ENCODE measurements at places on chromosomes 5 and 9. TPM values are rescaled to one million over a fixed set of nuclear protein-coding genes. Genes with fewer than 3 reads are reported as not detected.

AK8 gene
- 5.5 TPM for total RNA-seq

MFAP3 gene
- 37.9 TPM for total RNA-seq

SLC4A9 gene
- total RNA-seq = not detected

SARDH gene
- total RNA-seq = 6.8 TPM

SHOC1 gene
- total RNA-seq = not detected

LHX6 gene
- total RNA-seq = 10.0 TPM

ENTPD8 gene
- total RNA-seq = 3.5 TPM

GGTA1 gene
- not detected for total RNA-seq

TMEM232 gene
- total RNA-seq = 6.9 TPM

C9orf153 gene
- total RNA-seq = not detected

CCNI2 gene
- total RNA-seq = 1.4 TPM

CDX1 gene
- total RNA-seq = 5.0 TPM

TMEM174 gene
- total RNA-seq = not detected

MYMK gene
- not detected for total RNA-seq

GRCh38 chr9:23372703-23373102 lies 453.3 kb downstream of the ELAVL2 start:
- no peak for DNase-seq

DNA sequence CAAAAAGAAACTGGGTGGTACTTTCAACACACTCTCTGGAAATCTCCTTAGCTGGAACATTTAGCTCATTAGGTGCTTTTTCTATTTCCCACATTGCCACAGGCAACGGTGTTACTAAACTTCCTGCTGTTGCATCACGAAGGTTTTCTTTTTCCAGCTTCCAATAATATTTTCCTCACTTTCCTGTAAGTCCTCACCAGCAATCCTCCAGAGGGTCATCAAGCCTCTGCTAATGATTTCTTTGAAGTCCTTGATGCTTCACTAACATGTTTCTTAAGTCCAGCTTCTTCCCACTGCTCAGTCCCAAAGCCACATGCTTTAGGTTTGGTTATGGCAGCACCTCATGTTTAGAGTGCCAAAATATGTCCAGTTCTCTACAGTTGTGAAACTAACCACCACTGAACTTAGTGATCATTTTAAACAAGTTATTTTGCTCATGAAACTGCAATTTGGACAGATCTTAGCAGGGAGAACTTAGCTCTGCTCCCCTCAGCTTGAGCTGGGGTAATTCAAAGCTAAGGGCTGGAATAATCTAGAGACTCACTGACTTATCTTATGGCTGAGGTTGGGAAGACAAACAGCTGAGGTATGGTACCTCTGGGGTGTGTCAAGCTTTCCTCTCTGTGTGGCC lies 39.9 kb upstream of the RETREG1 start:
- DNase-seq = no peak

DNA sequence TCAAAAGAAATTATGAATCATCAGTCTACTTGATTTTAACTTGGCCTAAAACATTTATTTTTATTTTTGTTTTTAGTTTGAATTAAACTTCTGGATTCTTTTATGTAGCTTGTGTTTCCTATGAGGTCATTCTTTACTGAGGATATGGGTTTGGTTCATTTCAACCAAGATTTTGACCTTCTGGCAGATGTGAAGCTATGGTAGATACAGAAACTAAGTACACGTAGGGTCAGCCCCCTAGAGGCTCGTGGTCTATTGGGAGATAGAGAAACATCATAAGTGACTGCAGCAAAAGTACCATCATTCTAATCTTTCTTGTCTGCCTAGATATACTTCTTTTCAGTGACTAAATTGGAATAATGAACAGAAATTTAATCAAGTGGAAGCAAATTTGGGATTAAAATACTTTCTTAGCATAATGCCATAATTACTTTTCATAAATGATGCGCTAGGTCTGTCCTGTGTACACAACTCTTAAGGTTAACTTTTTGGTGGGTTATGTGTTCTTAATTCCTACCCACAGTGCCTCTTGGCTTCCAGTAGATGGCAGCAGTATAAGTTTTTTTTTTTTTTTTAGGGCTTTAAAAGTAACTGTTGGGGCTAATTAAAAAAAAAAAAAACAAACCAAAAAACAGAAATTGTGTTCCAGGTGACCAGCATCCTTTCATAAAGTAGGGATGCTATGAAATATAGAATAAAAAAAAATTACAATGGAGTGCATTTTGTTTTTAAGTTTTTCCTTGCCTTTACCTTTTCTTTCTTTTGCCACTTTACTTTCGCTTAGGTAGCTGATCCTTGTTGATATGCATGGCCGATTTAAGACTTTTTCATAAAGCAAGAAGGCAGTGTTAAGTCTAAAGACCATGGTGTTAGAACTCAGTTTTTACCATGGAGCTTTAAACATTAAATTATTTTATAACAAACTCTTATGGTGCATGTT lies 49.9 kb downstream of the LRRTM2 start:
- no peak for DNase-seq

DNA sequence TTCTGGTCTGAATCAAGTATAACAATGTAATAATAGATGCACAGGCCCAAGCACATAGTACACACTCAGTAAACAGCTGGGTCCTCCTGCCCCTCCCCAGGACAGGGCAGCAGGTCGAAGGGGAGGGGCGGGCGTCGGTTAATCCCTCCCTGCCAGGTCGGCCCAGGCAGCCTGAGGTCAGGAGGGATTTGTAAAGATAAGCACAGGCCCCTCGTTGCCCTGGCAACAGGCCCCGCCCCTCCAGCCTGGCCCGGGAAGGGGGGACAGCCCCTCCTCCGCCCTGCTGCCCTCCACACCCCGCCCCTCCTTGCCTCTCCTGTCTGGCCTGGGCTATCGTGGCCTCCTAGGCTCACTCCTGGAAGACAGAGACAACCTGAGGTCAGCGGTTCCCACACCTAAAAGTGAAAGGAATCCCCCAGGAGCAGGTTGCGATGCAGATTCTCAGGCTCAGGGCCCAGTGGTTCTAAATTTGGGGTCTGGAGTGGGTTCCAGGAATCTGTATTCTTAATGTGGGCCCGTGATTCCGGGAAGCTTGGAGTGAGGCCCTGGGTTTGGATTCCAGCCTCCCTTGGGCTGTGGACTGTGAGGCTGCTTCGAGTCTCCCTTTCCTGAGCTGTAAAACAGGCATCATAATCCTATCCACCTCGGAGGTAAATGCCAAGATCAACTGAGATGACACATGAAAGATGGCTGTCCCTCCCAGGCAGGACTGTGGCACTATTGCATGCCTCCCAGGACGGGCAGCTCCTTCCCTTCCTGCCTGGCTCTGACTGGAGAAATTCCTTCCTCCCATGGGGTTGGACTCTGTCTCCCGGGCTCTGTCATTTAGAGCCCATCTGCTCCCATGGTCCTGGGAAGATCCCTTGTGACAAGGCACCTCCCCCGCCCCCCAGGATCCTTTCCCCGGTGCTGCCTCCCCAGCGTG lies 4.4 kb downstream of the CRB2 start:
- DNase-seq = peak; percentile 93

DNA sequence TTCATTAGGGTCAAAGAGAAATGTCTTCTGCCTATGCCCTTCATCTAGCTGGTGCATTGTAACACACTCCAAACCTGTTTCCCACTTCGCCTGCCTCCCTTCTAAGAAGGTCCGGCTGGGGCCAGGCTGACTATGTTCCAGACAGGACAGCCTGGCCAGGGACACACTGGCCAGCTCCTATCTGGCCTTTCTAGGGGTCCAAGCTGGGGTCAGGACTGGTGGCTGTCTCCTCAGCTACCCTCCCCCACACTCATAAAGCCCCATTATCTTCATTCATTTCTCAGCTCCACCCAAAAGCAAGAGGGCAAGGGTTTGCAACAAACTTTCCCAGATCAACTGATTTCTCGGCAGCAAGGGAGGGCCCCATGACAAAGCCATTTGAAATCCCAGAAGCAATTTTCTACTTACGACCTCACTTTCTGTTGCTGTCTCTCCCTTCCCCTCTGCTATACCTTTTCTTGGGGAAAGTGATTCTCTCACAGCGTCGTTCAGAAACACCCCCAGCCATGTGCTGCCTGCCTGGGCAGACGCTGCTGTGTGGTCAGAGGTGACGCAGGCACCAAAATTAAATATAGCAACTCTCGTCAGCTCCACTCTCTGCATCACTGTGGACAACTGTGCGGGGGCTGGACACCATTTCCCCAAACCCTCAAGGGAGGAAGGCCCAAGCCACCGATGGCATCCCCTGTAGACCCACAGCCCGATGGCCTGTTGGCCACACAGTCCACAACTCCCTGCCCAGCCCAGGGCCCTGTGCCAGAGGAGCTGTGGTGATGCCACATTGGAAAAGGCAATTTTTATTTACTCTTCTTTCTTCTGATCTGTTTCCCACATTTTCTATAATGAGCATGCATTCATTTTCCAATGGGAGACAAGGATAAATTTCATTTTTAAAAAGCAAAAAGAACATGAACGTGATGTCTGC lies 6.1 kb downstream of the IL13 start:
- DNase-seq = no peak

DNA sequence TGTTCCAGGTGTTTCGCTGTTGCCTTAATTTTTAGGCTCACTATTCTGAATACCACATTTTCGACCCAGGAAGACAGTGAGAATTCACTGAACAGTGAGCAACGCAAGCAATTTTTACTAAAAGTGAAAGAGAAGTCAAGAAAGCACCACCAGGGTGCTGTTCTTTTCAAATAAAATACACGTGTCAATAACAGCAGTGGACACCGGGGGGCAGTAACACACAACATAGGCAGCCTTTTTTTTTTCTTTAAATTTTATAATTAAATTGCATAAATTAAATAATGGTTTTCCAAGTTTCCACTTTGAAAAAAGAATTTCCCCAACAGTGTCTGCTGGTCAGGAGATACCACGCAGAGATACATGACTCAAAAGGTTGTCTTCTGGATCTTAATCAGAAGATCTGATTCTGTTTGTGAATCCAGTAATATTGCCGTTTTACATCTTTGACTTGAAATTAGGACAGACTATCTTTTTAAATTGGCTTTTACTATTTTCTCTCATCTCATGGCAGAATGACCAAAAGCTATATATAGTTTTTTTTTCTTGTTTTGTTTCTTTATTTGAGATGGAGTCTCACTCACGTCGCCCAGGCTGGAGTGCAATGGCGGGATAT lies 47.1 kb upstream of the SH3GL2 start:
- DNase-seq = no peak

GRCh38 chr9:133553973-133554713 lies 19.6 kb downstream of the ADAMTSL2 start:
- DNase-seq = no peak

- DNase-seq = no peak
Observed at GRCh38 chr9:32161720-32162119, 222.7 kb upstream of the ACO1 start.

- no peak for DNase-seq
Observed at GRCh38 chr9:107178293-107178692, 104.8 kb upstream of the RAD23B start.

- no peak for DNase-seq
Observed at GRCh38 chr5:156475182-156476157, 148.5 kb downstream of the SGCD start.

- DNase-seq = no peak
Observed at GRCh38 chr9:8468045-8468637, 668.6 kb upstream of the DMAC1 start.

- DNase-seq = no peak
Observed at GRCh38 chr5:66821688-66822429, 225.7 kb downstream of the MAST4 start.

- DNase-seq = no peak
Observed at GRCh38 chr9:120091206-120091605, 488.8 kb downstream of the CDK5RAP2 start.

GRCh38 chr5:62288118-62288517 lies 17.9 kb upstream of the KIF2A start:
- no peak for DNase-seq

- DNase-seq = no peak
Observed at GRCh38 chr9:81664638-81665222, 24.6 kb downstream of the TLE1 start.

GRCh38 chr9:16571127-16571802 lies 299.2 kb downstream of the BNC2 start:
- no peak for DNase-seq

DNA sequence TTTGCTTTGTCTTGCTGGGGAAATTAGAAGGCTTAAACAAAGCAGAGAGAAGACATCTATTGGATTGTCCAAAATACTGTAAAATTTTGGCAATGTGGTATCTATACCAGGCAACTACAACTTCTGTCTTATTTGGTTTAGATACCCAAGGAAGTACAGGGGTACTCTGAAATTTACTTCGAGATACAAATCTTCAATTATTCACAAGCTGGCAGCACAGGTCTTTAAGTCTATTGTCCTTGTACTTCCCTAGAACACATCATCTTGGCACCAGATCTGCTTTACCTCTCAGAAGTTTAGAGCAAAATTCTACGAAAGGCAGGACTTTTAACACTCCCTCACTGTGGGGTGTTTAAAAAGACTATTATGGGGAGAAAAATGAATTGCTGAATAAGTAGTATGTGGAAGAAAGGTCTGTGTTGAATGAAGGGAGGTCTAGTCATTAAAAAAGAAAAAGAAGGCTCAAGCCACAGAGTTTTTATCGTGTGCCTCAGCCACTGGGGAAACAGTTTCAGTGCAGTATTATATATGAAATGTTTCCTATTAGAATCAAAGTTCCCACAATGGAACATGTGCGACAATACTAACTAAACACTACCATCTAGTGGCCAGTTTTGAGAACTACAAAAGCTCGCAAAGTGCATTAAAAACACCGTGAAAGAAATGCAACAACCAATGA lies 93.7 kb downstream of the PDE4D start:
- no peak for DNase-seq

- DNase-seq = no peak
Observed at GRCh38 chr9:118761016-118761790, 608.0 kb downstream of the BRINP1 start.

DNA sequence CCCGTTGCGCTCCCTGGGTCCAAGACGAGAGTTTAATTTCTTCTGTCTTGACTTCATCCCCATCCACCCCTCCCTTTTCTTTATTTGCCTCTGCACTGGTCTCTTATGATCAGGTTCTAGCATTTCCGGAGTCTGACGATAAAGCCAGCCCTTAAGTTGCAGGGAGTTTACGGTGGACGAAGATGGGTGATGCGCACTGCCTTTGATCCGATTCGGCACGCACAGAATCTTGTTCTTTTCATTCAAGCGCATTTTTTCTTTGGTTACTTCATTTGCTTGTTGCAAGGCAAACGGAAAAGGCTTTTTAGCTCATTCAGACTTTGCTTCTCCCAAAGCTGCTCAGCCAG lies 488 bp upstream of the MCTP1 start:
- no peak for DNase-seq

- DNase-seq = no peak
Observed at GRCh38 chr9:5326187-5326586, 13.5 kb downstream of the RLN1 start.

GRCh38 chr5:148949841-148950470 lies 112.9 kb downstream of the SH3TC2 start:
- no peak for DNase-seq
